ENCODE measurements at places on chromosomes 1 and 21.

- no peak for DNase-seq
These were observed 49.8 kb downstream of the GATAD2B start for GRCh38 chr1:153872934-153873333.

DNA sequence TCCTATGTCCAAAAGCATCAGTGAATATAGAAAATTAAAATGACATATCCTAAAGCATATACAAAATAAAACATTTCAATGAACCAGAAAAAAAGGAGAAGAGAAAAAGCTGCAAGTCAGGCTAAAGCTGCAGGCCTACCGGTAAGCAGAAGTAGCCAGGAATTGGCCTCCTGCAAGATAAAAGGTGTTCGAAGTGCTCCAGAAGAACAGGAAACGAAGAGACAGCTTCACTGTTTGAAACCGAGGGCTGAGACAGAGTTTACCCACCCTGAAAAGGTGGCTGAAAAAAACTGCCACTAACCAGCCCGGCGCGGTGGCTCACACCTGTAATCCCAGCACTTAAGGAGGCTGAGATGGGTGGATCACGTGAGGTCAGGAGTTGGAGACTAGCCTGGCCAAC, 37.4 kb downstream of the NSL1 start:
- no peak for DNase-seq

- no peak for DNase-seq
These were observed 19.2 kb downstream of the MAB21L3 start for GRCh38 chr1:116130356-116130755.

GRCh38 chr21:44874240-44874496, 678 bp upstream of the PTTG1IP start:
- no peak for DNase-seq

GRCh38 chr1:215583185-215583749, 16.2 kb downstream of the KCTD3 start:
- no peak for DNase-seq

GRCh38 chr1:87250336-87250735, 78.3 kb upstream of the LMO4 start:
- DNase-seq, result no peak

DNA sequence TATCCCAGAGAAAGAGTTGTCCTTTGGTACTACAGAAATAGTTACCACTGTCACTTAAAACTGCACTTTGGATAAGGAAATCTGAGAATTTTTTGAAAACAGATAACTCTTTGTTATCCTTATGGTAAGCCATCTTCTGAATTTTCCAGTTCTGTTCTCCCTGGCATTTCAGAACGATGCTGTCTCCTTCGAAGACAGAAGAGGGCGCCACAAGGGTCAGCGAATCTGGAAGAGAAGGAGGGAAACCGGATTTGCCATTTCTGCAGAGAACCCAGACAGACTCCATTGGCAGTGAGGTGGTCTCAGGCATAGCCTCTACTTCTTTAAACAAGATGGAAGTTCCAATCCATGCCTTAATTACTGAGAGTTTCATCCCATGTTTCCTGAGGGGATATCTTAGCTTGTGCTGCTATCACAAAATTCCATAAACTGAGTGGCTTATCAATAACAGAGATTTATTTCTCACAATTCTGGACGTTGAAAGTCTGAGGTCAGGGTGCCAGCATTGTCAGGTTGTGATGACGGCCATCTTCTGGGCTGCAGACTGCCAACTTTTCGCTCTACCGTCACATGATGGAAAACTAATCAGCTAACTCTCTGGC, 6.4 kb downstream of the FCRL2 start:
- DNase-seq, result no peak

DNA sequence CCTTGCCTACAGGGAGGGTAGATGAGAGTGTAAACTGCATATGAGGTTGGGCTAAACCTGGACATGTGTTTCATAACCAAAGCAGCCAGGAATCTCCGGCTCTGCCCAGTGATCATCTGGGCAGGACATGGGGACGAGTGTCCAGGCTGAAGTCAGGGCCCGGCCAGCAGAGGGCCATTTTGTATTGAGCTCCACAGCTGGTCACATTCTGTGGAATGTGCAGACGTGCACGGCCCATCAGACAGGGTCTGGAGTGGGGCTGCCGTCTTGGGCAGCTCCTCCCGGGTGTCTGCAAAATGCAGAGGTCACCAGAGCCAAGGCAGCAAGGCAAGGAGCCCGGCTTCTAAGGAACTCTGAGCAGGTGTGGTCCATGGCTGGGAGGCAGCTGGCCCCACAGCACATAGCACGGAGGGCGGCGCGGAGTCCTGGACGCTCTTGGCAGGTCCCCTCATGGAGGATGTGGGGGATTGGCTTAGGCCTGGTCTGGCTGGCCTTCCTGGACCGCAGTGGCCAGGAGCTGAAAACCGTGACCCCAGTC, 6.2 kb downstream of the LRRC3 start:
- DNase-seq, result no peak

- DNase-seq, result no peak
These were observed 315.0 kb downstream of the TGFB2 start for GRCh38 chr1:218659911-218660677.

- no peak for DNase-seq
These were observed 149.9 kb downstream of the CLIC6 start for GRCh38 chr21:34818662-34819158.

DNA sequence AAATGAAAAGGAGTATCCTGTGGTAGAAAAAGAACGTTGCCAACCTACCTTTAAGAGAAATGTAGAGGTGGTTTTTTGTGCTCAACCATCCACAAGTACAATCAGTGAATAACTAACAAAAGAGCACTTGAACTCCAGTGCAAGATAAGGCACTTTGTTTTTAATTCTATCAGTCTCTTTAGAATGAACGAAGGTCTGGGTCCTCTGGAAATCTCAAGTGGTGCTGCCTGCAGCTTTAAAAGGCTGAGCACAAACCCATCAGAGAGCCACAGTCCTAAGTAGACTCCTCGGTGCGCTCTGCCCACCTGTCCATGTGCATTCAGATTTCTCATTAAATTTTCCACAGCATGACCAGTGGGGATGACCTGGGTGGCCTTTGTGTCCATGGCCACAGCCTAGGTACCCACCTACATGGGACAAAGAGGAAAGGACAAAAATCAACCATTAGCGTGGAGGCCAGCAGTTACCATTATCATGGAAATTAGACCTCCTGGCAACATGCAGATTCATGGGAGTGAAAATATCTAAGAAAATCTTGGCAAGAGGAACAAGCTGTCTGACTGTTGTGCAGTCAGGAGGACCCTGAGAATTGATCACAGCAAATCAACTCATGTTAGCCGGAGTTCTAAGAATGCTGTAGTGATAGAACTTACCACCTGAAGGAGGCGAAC, 9.4 kb downstream of the TRIM45 start:
- no peak for DNase-seq

- peak; percentile 2 for DNase-seq
These were observed 68.1 kb downstream of the GRIK3 start for GRCh38 chr1:36966242-36966641.

DNA sequence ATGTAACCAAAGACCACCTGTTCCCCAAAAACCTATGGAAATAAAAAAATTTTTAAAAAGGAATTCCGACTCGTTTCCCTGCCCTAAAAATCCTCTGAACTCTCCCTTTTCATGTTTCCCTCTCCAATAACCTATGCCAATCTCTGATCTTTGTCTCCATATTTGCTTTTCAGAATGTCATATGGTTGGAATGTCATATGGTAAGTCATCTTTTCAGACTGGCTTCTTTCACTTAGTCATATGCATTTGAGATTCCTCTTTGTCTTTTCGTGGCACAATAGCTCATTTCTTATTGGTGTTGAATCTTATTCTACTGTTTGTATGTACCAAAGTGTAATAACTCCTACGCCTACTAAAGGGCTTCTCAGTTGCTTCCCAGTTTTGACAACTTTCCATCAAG, 117.5 kb downstream of the BACH1 start:
- no peak for DNase-seq

DNA sequence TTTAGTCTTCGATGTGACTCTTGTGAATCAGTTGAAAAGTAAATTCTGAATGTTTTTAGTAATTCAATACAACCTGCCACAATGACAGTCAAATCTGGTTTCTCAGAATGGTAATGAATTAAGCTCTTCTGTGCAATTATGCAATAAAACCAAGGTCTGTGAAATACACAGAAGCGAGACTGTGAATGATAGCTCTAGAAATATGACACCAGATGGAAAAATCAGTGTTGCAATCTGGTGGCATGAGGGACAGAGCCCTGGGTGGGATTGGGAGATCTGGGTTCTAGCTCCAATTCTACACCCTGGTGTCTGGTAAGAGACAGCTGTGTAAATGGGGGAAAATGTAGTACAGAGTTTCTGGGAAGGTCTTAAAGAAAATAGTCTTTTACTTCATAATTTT, 586.4 kb upstream of the ZRANB2 start:
- DNase-seq, result no peak

- DNase-seq, result no peak
These were observed 57.9 kb downstream of the RABGAP1L start for GRCh38 chr1:174217248-174217647.
